ENCODE measurements at places on chromosomes 3 and 15. TPM values are rescaled to one million over a fixed set of nuclear protein-coding genes. Genes with fewer than 3 reads are reported as not detected.

GRCh38 chr3:73759297-73759711 is 134.6 kb upstream of the PDZRN3 start:
- peak; percentile 75 for DNase-seq

- peak; percentile 94 for DNase-seq
Observed at GRCh38 chr3:64166584-64167162, 58.6 kb downstream of the PRICKLE2 start.

DNA sequence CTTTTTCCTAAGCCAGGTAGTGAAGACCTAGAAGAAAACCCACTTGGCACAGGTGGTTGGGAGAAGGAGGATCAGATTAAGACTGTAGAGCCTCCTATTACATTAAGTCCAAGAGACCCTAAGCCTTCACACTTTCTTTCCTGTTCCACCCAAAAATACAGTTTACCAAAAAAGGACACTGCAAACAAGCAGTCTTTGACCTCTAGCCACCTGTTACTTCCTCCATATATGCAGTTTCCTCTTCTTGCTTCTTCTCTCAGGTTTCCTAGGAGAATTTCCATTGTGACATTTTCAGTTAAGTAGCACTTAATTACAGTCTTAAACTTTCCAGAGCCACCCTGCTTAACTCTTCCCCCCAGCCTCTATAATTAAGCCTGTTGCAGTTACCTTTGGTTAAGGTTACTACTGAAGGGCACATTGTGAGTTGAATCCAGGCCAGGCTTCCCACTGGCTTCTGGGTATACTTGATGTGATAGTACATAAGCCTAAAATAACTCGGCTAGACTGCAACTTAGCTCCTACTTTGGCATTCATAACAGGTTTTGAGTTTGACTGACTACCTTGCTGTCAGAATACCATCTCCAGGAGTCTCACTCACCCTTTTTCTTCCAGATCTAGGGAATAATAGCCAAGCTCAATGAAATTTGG is 114.2 kb upstream of the UMPS start:
- DNase-seq: no peak

- DNase-seq: no peak
Observed at GRCh38 chr3:117520582-117520981, 811.0 kb downstream of the TUSC7 start.

DNA sequence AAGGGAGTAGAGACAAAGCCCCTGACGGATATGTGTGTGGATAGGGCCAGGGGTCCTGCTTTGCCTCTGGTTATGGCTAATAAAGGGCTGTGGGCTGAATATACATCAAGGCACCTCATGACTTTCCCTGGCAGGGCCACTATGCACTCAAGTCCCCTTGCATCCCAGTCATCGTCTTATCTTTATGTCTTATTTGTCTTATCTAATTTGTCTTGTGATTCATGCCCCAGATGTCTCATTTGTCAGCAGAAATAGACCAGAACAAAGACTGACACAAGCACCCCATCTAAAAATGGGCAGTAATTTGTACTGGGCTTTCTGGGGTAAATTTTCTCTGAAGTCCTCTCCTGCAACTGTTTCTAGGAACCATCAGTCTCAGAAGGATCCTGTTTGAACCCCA is 68.6 kb downstream of the ITGA11 start:
- peak; percentile 58 for DNase-seq

- DNase-seq: no peak
Observed at GRCh38 chr3:142022381-142022780, 127.0 kb downstream of the TFDP2 start.

DNA sequence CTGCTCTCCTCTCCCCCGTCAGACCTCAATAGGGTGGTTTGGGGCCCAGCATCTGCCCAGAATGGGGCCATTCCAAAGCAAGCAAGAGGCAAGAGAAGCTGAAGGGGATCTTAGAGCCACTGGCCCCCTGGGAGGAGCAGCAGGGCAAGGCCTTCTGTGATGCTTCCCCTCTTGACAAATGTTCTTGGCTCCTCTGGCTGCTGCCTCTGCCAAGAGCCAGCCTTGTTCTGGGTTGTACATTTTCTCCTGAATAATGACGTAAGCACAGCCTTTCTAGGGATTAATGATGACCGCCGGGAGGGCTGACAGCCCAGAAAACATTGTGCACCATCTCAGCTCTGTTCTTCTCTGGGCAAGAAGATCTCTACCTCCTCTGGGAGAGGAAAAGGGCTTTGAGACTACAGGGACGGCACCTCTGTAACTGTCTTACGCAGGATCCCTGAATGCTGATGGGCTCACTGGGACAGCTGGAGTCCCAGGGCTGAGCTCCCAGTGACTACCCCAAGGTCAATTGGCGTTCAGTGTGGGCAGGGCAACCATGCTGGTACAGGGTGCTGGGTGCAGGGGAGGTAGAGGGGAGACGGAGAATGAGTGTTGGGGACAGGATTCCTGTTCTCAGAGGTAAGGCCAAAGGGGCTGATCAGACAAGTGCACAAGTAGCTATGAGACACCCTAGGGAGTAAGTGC is 253.3 kb downstream of the FAM43A start:
- DNase-seq: peak; percentile 36

- DNase-seq: no peak
Observed at GRCh38 chr15:50302581-50302980, 37.1 kb upstream of the HDC start.

DNA sequence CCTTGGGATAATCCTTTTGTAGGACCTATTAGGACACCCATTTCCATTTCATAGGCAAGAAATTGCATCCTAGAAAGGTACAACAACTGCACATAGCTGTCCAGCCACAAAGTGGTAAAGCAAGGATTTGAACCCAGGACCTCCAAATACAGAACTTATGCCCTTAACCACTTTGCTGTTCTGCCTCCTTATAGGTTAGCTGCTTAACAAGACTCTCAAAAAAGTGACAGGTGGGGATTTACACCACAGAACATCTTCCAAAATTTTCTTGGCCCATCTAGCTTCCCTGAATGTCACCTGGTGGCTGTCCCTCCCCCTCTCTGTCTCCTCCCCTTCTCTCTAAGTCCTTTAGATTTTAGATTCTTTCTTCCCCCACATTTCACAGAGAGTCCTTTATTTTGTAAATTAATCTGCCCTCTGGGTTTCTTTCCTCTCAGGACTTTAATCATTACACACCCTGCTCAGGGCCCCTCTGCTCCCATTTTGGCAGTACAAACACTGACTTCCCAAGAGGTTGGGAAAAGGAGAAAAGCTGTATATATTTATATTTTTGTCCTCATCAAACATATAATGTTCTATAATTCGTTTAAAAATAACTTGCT is 120.6 kb downstream of the CPNE4 start:
- DNase-seq: no peak

The ACY1 gene
- 26.7 TPM for total RNA-seq

The FGF12 gene
- total RNA-seq: 0.08 TPM

The GNAT1 gene
- not detected for total RNA-seq

The SERPINI2 gene
- total RNA-seq: not detected

The IL5RA gene
- total RNA-seq: not detected

Measured in fibroblast of the aortic adventitia (primary cell).